ENCODE measurements at places on chromosomes 13 and 19.

GRCh38 chr19:35671818-35672217 lies 5.5 kb downstream of the UPK1A start:
- DNase-seq = no peak

DNA sequence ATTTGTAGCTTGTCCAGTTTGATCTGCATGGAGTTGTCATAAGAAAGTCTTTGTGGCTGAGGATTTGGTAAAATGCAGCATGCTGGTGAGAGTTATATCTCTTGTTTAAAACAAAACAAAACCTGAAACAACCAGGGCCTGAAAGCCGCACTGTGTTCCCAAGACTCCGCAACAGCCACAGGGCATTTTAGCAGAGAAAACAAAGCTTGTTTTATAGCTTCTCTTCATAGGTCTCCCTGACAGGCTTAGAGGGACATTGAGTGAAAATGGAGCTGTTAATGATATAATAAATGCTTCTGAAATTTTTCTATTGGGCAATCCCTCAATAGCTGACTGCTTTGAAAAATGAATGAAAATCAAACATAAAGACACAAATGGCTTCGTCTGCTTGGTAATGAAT lies 148.7 kb upstream of the RNF113B start:
- DNase-seq = no peak

GRCh38 chr13:96091164-96092117 lies 1.5 kb downstream of the HS6ST3 start:
- no peak for DNase-seq

GRCh38 chr19:8028951-8029491 lies 23.5 kb upstream of the CCL25 start:
- no peak for DNase-seq

DNA sequence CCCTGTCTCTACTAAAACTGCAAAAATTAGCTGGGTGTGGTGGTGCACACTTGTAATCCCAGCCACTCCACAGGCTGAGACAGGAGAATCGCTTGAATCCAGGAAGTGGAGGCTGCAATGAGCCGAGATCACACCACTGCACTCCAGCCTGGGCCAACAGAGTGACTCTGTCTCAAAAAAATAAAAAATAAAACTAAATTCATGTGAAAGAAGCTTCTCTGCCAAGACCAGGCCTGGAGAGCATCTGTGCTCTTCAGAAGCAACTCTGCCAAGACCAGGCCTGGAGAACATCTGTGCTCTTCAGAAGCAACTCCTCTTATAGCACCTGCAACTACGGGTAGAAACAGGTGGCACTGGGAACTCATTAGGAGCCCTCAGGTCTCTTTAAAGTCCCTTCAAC lies 37.7 kb downstream of the CRYL1 start:
- DNase-seq = no peak

GRCh38 chr13:102846261-102847015 lies 606 bp downstream of the ERCC5 start:
- DNase-seq = no peak

- DNase-seq = no peak
Observed at GRCh38 chr13:113646921-113647340, 11.1 kb downstream of the ATP4B start.

DNA sequence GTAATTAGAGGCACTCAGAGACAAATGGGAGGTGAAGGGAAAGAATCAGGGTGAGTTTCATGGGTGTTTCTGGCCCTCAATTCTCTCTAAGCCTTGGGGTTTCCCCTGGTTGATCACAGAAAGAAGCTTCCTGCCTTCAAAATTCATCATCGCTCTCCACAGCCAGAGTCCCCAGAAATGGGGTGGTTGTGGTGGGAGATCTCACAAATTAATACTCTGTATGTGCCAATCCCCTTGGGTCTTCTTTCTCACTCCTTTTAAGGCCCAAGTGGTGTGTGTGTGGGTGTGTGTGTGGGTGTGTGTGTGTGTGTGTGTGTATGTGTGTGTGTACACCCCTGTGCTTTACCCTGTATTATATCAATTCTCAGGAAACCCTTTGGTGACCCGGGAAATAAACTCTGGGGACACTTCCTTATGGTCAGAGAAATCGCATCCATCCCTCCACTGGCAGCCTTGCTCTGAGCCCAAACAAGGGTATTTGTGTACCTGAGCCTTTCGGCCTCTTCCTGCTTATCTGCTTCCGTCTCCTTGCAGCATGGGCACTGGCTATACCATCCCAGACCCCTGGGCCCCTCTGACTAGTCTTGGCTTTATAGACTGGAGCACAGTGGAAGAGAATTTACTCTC lies 2.8 kb upstream of the FCGBP start:
- DNase-seq = no peak

GRCh38 chr19:14115756-14116155 lies 1.8 kb downstream of the PRKACA start:
- DNase-seq = no peak

DNA sequence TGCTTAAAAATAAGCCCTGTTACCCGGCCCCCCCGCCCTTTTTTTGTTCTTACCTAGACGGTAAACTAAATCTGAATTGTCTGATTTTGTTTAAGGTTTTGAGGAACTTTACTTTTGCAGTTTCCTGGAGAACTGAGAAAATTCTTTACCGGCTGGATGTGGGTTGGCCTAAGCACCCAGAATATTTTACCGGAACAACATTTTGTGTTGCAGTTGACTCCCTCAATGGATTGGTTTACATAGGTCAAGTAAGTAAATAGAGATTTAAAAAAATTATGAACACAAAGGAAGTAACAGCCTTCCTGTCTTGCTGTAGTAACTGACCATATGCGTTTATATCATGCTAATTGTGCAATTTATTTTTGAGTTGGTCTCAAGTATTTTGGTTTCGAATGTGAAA lies 785 bp downstream of the NHLRC3 start:
- DNase-seq = no peak

DNA sequence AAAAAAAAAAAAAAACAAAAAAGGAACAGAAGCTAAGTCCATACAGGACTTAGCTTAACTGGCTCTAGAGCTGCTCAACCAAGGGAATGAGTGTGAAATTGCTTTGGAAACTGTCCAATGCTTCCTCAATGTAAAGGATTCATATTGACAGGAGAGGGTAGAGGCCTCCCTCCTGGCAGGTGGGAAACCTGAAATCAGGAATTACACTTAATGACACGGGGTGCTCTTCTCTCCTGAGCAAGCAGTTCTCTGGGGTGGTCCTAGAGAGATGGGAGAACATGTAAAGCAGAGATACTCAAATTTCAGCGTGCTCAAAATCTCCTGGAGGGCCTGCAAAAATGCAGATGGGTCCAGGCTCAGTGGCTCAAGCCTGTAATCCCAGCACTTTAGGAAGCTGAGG lies 3.6 kb upstream of the MAG start:
- DNase-seq = no peak

DNA sequence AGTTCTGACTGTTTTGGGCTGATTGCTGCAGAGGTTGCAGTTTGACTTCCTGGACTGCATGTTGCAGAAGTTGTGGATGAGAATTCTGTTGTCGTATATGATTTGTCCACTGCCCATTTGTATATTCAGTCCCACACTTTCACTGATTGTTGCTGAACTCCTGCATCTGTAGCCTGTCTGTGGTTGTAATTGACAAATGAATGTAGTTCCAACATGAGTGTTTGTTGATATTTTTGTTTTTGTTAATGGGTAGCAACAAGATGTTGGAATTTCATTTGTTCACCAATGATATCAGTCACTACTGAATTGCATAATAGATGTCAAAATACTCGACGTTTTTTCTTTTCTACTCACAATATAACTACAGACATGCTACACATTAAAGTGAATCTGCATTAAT lies 533.9 kb downstream of the DCT start:
- no peak for DNase-seq

DNA sequence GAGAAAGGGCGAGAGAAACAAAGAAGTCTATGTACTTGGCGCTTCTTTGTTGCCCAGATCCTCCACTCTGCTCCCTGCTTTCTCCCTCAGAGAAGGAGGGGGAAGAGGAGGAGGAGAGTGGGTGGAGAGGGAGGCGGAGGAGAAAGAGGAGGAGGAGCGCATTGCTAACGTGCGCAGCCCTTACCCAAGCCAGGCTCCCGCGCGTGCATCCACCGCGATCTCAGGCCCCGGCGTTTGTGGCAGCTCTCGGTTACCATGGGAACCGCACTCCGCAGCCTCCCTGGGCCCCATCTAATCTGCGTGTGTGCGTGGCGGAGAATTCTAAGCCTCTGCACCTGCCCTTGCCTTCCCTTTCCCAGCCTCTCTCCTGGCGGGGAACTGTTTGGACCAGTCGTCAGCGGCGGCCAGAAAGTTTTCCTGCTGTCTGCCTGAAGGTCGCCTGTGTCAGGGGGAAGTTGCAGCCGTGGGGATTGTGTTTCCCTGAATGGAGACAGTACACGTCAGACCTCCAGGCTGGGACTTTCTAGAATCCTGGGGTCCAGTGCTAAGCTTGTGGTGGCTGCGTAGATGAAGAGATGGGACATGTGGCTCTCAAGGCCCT lies at the start of gene ERICH6B:
TSS of gene ERICH6B (minus strand) at position 239 of the 601 bp plus-strand sequence. CDS start 18,734 bp downstream, outside the sequence.
- no peak for DNase-seq

DNA sequence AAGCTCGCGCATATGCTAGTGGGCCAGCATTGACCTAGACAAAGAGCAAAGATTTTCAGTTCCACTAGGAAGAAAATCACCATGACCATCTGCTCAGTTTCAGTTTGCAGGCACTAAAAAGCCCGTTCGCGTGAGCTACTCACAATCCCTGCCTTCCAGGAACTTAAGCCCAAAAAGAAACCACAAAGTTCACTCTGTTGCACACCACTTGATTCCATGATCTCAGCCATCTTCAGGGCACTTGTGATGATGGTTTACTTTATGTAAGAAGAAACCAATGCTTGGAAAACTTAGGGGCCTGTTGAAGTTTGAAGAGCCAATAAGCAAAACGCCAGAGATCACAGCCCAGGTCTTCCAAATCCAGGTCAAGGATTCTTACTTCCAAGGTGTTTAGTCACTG lies 45.0 kb upstream of the SLC15A1 start:
- DNase-seq = no peak

GRCh38 chr19:40758491-40758890 lies 7.5 kb downstream of the SNRPA start:
- DNase-seq = no peak

Measured in activated CD8-positive, alpha-beta memory T cell treated with anti-CD3 and anti-CD28 coated beads for 1 hour (primary cell).